Astrocyte of the cerebellum (primary cell): ENCODE measurements at places on chromosomes 12 and 14.

GRCh38 chr12:96578526-96579125, 89.2 kb downstream of the CFAP54 start:
- DNase-seq, result peak; percentile 53

GRCh38 chr12:32089586-32089985, 17.1 kb upstream of the BICD1 start:
- DNase-seq, result no peak

- no peak for DNase-seq
Observed at GRCh38 chr14:54325766-54326165, 71.0 kb upstream of the CDKN3 start.

GRCh38 chr12:121175383-121176119, 34.4 kb upstream of the P2RX4 start:
- DNase-seq, result no peak

GRCh38 chr14:54683882-54684794, 117.2 kb downstream of the SAMD4A start:
- DNase-seq, result peak; percentile 53

- no peak for DNase-seq
Observed at GRCh38 chr14:94697773-94698556, 71.9 kb downstream of the GSC start.

DNA sequence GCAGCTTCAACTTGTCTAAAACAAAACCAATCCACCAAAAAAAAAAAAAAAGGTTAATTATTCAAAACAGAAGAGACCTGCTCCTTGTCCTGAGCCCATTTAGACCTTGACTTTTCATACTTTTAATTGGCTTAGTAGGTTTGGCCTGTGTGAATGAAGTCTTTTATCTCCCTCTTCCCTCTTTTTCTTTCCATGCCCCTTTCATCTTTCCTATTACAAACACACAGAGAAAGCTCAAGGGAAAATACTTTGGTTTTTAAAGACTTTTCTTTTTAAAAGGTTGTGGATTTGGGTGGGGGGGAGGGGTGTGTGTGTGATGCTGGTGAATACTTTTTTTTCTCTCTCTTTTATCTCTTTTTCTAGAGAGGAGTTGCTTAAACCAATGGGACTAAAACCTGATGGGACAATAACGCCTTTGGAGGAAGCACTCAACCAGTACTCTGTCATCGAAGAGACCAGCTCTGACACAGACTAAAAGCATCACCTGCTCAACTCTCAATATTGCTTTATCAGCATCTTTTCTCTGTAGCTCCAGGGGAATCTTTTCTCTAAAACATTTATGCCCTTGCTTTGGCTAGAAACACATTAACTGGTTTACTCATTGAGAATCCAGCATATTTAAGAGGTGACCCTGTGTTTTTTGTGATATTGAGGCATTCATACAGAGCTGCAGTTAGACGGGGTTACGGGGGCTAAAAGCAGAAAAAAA, 70.0 kb upstream of the TMEM263 start:
- no peak for DNase-seq

- no peak for DNase-seq
Observed at GRCh38 chr12:52358575-52359350, 8.5 kb downstream of the KRT85 start.

- no peak for DNase-seq
Observed at GRCh38 chr14:24435998-24436354, 6.2 kb downstream of the KHNYN start.

DNA sequence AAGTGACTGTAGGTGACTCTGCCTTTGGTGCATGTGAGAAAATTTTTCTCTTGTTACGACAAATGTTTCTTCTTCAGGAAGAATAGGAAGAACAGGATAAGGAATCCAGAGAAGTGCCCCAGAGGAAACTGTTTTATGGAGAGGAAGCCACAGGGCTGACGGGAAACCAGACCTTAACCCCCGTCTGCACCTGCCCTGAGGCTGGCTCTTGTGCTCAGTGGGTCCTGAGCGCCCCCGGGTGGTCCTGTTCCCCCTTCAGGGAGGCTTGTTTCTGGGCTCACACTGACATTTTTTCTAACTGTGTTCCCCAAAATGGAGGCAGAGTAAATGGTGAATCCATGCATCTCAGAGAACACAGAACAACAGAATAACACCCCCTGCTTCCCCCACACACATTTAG, 691.8 kb downstream of the TMEM121 start:
- DNase-seq, result no peak

- DNase-seq, result no peak
Observed at GRCh38 chr14:61977217-61977616, 215.0 kb downstream of the SNAPC1 start.

DNA sequence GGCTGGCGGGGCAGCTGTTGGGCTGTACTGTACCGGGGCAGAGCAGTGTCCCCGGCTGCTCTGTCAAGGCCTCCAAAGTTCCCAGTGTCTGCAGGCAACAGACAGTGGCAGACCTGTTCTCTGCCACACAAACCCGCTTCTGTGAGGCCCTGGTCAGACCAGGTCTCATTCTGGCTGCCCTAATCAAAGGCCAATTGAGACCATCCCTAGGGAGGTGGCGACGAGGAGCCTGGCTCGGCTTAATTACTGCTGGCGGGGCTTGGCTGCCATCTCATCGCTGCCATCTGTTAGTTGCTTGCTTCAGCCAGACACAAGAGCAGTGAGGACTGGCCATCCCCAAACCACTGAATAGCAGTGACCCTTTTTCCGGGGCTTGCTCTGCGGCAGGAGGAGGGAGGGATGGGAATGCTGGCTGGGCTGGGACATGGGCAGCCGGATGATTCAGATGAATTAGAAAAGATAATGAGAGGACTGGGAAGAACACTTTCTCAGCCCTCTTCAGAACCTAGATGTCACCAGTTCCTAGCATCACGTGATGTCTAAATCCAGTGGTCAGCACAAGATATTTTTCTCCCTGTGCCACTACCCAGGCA, 24.5 kb downstream of the ERG28 start:
- DNase-seq, result no peak

GRCh38 chr14:104717646-104718045, 6.4 kb upstream of the ADSS1 start:
- no peak for DNase-seq

- DNase-seq, result no peak
Observed at GRCh38 chr12:51591016-51591901, at the start of gene SCN8A. Gene SCN8A (plus strand): TSS chr12:51591233. CDS start chr12:51662818, 71,585 bp downstream.

GRCh38 chr12:122072031-122072970, 6.3 kb upstream of the MLXIP start:
- DNase-seq, result peak; percentile 84

DNA sequence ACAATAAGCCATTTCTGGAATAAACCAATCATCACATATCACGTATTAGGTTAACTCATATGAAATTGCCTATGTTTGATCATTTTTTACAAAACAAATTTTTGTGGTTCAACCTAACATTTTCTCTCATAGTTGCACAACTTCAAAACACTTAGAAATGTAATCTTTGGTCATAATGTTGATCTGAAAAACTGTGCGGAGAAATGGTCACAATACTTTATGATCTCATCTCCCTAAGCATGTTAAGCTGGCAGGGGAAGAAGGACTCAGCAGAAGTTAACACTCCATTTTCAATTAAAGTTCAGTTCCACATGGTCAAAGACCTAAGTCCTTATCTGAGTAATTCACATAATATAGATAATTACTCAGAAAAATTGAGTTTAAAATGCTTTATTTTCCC, 194.8 kb downstream of the CAPZA3 start:
- no peak for DNase-seq

DNA sequence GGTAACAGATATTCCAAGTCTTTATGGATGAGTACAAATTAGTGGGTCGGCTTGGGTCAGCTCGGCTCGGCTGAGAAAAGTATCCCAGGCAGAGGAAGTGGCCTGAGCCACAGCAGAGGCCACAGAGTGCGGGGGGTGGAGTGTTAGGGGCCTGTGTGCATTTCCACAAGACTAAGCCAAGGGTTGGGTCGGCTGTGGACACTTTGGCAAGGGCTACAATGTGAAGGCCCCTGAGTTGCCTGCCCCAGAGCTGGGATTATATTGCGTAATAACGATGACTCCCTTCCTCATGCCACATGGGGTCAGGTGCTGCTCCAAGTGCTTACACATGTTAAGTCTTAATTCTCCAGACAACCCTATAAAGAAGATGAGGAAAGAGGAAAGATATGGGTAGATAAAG, 11.4 kb downstream of the EVL start:
- DNase-seq, result no peak

DNA sequence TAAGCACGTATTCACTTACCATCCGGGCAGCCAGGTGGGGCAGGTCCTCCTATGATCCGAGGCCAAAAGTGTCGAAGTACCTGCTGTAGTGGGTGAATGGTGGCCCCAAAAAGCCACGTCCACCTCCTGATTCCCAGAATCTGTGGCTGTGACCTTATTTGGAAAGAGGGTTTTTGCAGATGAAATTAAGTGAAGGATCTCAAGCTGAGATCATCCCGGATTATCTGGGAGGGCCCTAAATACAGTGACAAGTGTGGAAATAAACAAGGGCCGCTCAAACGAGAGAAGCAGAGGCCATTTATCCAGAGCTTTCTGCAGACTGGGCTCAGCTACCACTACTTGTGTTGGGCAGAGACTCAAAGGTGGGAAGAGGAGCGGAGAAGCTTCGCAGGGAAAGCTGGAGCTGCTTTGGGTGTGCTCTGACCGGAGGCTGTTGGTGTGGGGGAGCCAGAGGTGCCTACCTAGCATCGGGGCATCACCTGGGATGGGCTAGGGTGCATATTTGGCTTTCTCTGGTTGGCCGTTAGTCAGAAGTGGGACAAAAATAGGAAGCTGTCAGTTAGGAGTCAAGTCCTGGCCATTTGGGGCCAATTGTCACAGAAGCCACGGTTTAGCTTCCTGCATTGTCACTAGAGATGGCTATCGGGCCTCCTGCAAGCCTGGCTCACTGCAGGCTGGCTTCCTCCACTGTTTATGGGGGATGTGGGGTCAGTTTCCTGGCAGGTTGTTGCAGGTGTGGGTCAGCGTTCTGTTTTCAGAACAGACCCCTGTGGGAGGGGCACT, 27.8 kb upstream of the DLK1 start:
- no peak for DNase-seq

DNA sequence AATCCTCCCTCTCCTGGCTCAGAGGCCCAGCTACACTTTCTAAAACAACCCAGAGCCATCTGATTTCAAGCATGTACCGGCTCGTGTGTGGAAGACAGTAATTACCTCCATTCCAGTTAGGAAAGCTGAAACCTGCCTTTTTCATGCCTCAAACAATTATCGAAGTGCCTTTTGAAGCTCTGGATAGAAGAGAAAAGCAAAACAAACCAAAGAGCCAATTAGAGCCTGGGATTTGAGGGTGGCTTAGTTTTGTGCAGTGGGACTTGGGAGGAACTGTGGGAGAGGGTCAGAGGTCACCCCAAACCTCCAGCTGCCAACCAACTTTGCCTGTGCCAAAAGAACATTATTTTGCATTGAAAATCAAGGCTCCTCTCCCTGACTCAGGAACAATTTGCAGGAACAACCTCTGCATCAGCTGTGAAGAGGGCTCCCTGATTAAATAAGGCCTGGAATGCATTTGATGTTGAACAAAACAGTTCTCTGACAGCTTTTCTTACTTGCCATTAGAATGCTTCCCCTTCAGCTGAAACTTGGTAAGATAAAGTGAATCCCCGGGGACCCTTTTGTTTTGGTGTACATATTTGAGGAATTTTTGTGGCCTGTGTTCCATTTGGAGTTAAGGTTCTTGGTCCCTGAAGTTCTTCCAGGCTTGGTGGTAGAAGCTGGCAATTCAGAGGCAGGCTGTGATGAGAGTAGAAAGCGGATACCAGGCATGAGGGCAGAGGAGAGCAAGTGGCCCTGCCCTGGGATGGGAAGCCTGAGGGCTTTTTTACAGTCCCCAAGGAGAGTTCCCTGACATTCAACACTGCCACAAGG, 270.1 kb downstream of the ZFP36L1 start:
- DNase-seq, result no peak

GRCh38 chr12:95096852-95097251, 23.4 kb upstream of the NR2C1 start:
- no peak for DNase-seq

DNA sequence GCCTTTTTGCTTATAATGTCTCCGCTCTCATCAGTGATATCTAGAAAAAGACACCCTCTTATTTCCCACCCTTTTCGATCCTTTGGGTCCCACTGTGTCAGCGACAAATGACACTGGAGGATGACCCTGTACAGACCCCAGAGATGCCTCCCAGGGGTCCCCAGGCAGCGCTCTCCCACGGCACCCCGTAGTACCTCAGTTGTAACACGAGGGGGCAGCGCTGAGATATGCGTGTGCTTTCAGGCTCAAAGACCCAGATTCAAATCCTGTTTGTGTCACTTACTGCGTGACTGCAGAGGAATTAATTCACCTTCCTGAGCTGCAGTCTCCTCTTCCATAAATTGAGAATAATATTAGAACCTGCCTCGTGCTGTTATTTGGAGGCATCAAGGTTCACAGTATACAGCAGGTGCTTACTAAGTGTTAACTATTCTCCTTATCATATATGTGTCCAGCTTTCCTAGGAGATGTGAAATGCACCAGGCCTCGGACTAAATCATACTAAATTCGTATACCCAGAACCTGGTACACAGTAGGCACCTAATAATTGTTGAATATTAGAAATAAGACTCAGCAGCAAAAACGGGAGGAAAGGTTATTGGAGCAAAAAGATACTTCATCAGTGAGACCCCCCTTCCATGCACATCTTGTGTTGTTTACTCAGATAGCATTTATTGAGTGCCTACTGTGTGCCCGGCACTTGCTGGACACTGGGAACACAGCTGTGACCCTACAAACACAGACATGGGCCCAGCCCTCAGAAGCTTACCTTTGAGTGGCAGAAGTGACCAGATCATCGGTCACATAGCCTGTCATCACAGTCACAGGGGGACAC, 99.9 kb downstream of the PHETA1 start:
- no peak for DNase-seq

DNA sequence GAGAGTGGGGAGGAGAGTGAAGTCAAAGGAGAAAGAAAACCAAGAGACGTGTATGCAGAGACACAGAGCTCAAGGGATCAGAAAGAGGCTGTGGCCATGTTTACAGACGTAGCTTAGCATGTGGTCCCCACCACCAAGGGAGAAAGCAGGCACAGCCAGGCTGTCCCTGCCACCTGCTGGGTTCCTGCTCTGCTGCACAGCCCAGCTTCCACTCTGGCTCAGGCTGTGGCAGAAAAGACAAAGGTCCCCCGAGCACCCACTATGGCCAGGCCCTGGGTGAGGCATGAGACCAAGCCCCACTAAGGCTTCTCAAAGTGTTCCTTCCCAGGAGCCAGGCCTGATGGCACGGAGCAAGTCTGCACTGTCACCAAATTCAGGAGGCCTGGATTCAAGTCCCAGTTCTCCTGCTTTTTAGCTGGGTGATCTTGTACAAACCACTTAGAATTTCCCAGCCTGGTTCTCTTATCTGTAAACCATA, 25.9 kb upstream of the COL2A1 start:
- no peak for DNase-seq

- no peak for DNase-seq
Observed at GRCh38 chr14:38745861-38746260, 357.2 kb downstream of the SEC23A start.

GRCh38 chr14:44589180-44589579, 82.1 kb upstream of the FSCB start:
- no peak for DNase-seq
